ENCODE measurements at places on chromosomes 3 and 15.

DNA sequence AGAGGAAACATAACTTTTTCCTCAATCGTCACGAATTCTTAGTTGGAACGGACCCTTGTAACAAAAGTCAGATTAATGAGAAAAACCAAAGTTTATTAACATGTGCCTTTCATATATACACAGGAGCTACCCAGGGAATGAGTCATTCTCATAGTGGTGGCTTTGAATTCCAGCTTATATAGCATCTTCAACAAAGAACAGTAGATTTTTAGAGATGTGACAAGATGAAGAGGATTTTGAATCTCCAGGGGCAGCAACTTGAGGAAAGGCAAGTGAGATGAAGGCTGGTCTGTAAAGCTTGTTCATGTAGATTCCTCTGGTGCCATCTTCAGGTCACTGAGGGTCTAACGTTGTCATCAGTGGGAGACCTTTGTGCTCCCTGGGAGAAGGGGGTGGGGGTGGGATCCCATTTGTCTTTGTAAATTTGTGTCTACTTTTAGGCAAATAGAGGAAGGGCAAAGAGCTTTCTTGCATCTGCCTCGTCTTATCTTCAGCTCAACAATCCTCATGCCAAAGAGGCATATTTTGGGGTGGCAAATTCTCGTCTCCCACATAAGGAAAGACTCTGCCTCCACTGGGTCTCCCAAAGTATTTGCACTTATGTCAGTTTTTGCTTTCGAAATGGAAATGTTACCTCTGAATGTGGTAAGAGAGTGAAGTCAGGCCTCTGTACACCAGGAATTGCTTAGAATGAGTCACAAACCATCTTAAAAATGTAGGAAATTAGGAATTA, 29.5 kb downstream of the CLEC3B start:
- DNase-seq = no peak

- DNase-seq = no peak
These were observed 91.3 kb upstream of the SLC25A36 start for GRCh38 chr3:140850210-140850955.

- no peak for DNase-seq
These were observed 23.3 kb downstream of the SCG5 start for GRCh38 chr15:32664796-32665195.

- DNase-seq = no peak
These were observed 377.3 kb downstream of the MECOM start for GRCh38 chr3:169286214-169286613.

- DNase-seq = no peak
These were observed 150.5 kb upstream of the POU1F1 start for GRCh38 chr3:87426918-87427317.

GRCh38 chr3:194640829-194641228, 7.6 kb upstream of the TMEM44 start:
- DNase-seq = no peak

- DNase-seq = no peak
These were observed 31.3 kb upstream of the BFSP2 start for GRCh38 chr3:133368371-133369067.

- no peak for DNase-seq
These were observed 618.1 kb downstream of the RBMS3 start for GRCh38 chr3:29899021-29899420.

Data from GM04503 (cell line).